Naive thymus-derived CD8-positive, alpha-beta T cell (primary cell): ENCODE measurements at places on chromosomes 16 and 17.

DNA sequence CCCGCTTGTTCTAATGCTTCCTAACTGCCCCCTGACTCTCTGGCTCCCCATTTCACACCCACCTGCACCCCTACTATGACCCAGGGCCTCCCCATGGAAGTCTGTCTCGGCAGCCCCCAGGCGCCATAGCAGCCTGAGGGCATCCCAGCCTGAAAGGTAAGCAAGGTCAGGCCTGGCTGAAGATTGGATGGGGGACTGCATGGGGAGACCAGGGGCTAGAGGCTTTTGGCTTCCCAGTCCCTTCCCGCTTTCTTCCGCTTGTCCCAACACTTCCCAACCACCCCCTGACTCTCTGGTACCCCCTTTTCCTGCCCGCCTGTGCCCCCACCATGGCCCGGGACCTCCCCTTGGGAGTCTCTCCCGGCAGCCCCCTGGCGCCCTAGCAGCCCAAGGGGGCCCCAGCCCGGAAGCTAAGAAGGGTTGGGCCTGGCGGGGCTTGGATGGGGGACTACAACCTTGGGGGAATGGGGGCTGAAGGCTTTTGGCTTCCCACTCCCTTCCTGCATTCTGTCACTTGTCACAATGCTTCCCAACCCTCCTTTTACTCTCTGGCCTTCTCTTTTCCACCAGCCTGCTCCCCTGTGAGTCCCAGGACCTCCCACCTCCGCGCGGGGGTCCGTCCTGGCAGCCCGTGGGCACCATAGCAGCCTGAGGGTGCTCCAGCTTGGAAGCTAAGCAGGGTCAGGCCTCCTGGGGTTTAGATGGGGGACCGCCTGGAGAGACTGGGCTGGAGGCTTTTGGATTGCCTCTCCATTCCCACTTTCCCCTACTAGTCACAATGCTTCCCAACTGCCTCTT lies 2288.4 kb downstream of the TP53TG3F start:
- no peak for DNase-seq

GRCh38 chr17:28720247-28720996 lies 637 bp downstream of the RPL23A start:
- no peak for DNase-seq

DNA sequence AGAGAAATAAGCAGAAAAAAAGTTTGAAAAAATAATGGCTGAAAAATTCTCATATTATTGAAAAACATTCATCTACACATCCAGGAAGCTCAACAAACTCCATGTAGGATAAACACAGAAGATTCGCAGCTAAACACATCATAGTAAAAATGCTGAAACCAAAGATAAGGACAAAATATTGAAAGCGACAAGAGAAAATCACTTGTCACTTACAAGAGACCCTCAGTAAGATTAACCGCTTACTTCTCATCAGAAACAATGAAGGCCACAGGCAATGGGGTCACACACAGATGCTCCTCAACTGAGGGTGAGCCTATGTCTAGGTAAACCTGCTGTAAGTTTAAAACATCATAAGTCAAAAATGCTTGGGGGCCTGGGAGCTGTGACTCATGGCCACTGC lies 38.1 kb upstream of the METRNL start:
- DNase-seq: no peak

GRCh38 chr17:74690409-74690825 lies 22.3 kb downstream of the CD300LF start:
- no peak for DNase-seq

DNA sequence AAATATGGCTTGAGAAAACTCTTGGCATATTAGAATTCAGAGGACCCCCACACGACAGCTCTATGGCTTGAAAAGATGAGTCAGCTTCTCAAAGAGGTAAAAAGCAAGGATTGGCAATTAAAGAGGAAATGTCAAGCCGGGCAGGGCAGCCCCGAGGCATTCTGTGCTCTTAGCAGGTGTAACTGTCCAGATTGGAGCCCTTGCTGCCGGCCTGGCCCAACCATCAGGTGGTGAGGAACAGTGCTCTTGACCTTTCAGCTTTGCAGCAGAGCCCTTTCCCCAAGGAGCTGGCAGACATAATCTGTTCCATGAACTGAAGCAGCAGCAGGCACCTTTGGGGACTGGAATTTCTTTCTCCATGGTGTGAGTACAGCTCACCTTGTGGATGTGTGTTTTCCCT lies 287.8 kb downstream of the UTP18 start:
- no peak for DNase-seq

DNA sequence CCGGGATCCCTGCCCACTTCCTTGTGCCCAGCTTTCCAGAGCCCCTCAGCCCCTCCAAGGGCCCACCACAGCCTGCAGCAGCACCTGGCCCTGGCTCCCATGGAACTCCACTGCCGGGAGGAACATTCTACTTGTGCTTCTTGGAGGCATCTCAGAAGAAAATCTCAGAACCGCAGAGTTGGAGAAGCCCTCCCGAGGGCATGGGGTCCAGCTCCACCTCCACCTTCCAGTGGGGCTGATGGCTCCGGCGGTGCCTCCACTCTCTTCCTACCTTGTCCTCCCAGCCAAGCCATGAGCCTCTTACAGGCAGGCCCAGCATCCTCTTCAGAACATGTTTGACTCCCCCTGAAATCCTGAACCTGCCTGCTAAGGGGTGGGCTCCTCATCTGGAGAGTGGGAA lies 79.4 kb upstream of the ZNF469 start:
- DNase-seq: no peak

DNA sequence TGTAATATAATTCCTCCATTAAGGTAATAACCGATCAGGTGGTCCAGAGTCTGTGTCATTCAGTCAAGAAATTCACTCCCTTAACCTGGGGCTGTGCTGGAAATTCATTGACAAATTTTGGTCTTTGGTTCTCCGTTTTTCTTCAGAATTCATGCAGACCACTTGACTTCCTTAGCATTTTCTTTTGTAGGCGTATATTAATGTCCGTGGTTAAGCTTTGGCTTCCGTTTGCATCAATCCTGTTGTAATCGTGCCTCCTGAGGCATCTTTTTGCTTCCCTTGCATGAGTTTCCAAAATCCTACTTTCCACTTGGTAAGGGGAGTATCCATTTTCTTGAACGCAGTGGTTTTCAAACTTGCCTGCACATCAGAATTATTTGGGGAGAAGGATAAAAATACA lies 9.0 kb downstream of the LRRC37B start:
- no peak for DNase-seq

- no peak for DNase-seq
Measured at GRCh38 chr17:50833510-50834428, 1.6 kb upstream of the WFIKKN2 start.

DNA sequence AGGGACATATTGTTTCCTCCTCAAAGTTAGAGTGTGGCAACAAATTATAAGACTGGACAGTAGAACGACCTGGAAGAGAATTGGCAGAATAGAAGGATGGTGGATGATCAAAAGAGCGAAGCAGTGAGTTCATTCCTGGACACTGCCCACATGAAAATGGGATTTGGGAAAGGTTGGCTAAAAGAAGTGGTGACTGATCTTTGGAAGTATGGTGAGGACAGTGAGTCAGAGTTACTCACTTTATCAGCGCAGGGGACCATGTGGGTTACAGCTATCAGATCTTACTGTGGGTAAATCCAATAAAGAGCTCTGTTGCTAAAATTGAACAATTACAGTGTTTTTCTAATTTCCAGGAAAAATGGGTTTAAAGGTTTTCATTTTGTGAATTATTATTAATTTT lies 2.7 kb upstream of the TANC2 start:
- DNase-seq: no peak

GRCh38 chr16:81588326-81589081 lies 143.9 kb downstream of the CMIP start:
- DNase-seq: no peak

GRCh38 chr17:61118871-61119270 lies 280.8 kb upstream of the TBX2 start:
- DNase-seq: no peak

DNA sequence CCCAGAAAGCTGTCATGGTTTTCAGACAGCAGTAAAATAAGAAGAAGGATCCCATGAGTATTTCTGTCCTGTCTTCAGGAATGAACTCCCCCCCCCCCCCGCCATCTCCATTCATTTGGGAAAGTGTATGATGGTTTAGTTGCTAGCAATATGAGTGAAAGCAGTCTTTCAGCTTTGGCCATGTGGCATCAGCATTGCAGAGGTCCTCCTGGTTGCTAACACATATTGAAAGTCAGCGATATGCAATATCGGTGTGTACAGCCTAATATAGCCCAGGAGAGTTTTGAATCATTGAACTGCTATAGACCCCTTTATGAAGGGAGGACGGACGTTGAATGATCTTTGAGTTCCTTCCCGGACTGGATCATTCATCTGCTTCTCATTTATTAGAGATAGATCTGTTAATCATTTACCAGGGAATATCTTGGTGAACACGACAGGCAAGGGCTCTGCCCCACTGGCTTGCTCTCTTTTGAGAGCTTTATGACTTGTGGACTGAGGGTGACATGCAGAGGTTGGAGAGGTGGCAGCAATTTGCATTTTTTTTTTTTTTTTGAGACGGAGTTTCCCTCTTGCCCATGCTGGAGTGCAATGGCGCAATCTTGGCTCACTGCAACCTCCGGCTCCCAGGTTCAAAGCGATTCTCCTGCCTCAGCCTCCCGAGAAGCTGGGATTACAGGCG lies 25.2 kb downstream of the DEF8 start:
- DNase-seq: no peak

DNA sequence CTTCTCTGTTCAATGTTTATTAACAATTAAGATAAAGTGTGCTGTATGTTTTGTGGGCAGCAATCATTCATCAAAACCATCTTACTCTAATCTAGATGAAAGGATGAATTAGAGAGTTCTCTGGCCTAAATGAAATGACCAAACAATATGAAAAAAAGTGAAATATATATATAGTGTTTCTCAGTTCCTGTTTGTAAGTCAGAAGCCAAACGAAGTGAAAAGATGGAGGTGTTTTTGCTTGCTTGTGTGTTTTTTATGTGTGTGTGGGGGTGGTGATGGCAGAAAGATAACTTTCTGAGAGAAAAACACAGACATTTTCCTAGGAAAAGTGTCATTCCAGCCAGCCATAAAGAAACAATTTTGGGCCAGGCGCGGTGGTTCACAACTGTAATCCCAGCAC lies 138.6 kb downstream of the CDH8 start:
- DNase-seq: no peak

DNA sequence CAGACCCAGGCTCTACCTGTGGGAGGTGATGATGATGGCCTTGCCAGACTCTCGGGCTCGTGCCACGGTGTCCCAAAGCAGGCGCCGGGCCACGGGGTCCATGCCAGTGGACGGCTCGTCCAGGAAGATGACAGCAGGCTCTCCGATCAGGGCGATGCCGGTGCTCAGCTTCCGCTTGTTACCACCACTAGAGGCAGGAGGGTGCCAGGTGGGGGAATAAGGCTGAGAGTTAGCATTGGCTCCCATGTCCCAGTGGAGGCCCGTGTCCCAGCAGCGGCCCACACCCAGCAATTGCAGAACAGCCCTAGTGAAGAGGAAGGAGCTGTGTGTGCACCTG lies 10.3 kb upstream of the RNPS1 start:
- no peak for DNase-seq

DNA sequence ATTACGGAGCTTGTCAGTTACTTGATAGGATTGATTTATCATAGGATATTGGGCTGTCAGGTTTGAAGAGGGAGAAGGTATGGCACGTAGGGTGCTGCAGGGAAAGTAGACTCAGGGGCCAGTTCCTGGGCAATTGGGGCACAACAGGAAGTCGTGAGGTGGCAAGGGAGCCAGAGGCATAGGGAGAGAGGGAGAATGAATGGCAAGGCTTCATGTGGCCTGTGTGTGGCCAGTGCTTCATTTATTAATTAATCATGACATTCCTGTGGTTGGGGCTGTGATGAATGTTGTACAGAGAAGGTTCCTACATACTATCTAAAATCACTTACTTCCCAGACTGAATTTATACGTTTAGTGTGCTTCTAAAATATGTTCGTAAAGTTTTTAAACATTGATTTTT lies 19.3 kb downstream of the MFSD11 start:
- no peak for DNase-seq

DNA sequence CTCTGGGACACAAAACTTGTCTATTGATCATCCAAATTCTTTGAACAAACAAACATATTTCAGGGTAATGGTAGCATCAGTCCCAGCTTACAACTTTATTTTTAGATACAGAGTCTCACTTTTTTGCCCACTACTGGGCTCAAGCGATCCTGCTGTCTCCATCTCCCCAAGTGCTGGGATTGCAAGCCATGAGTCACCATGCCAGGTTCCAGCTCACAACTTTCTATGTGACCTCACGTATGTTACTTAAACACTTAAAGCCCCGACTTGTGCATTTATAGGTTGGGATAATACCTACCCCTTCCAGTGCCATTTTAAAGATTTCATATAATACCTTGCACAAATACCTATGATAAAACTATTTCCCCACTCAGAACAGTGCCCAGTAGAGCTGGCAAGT lies 42.0 kb upstream of the KSR1 start:
- no peak for DNase-seq

DNA sequence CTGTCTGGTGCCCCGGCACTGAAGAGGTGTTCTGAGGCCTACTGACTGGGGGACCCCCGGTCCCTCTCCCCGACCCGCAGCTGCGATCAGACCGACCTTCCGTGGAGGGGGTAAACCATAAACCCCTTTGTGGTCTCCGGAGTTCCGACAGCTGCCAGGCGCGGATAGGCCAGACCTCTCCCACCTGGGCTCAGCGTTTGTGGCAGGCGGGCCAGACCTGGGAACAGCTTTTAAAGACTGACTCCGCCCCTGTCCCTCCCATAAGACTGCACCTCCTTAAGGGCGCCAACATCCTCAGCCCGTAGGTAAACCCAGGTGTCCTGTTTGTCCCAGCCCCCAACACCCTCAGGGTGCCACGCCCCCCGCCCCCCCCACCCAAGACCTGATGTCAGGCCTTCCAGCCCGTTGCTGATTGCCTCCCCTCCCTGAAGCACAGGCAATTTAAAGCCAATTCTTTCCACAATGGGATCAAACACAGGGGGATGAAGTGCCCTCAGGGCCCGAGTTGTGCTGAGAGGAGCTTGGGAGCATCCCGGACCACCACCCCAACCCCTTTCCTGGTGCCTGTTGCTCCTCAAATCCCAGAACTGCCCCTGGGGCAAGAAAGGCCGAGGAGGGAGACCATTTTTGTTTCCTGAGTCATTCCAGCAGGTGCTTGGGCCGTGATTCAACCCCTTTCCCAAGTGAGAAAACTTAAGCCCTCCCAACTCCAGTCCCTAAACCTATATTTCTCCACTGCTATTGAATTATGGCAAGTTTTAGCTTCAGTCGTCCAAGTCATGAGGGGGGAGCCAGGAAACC lies at the start of gene SOX15:
SOX15 (minus strand) TSS at position 204 of the 801 bp plus-strand sequence. CDS start 418 bp downstream, outside the sequence.
- DNase-seq: no peak

DNA sequence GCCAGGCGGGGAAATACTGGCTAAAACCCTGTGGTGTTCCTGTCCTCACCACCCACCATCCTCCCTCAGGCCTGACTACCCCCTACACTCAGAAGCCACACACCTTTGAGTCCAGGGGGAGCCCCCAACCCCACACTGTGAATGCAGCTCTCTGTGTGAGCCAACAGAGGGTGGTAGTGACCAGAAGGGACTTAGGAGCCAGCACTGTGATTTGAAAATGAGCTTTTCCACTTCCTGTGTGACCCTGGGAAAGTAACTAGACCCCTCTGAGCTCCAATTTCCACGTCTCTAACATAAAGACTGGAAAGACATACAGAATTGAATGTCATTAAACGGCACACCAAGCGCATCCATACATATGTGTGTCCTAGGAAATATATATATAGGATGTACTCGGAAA lies 58.7 kb downstream of the SDK2 start:
- no peak for DNase-seq

- DNase-seq: no peak
Measured at GRCh38 chr17:11535231-11535630, 63.0 kb upstream of the DNAH9 start.

- DNase-seq: no peak
Measured at GRCh38 chr17:40178021-40178601, 841 bp downstream of the RAPGEFL1 start.
